Activated CD4-positive, alpha-beta T cell treated with anti-CD3 and anti-CD28 coated beads, Interleukin-2, amount 50 U/mL, for 48 hours (primary cell): ENCODE measurements at places on chromosomes 5 and 9.

DNA sequence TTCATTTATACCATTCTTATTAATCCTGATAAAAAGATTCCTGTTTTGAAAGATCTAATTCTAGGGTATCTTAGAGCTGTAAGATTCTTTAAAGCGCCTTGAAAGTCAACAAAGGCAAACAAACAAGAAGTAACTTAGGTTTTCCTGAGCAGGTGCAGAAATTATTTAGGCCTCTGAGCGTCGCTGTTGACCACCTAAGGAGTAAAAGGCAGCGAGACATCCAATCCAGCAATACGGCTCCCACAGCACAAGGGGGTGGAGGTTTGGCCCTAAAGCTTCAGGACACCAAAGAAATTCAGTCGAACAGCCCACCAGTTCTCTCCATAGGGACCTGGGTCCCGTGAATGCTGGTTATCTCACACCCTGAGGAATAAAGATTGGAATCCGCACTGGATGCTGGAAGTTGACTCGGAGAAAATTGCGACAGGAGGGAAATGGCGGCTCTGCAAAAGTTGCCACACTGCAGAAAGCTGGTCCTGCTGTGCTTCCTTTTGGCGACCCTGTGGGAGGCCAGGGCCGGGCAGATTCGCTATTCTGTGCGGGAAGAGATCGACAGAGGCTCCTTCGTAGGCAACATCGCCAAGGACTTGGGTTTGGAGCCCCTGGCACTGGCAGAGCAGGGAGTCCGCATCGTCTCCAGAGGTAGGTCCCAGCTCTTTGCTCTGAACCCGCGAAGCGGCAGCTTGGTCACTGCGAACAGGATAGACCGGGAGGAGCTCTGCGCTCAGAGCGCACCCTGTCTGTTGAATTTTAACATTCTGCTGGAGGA is at the start of gene PCDHGA2:
Gene PCDHGA2 (plus strand): TSS at position 223 of the 769 bp plus-strand sequence.
- no peak for DNase-seq

DNA sequence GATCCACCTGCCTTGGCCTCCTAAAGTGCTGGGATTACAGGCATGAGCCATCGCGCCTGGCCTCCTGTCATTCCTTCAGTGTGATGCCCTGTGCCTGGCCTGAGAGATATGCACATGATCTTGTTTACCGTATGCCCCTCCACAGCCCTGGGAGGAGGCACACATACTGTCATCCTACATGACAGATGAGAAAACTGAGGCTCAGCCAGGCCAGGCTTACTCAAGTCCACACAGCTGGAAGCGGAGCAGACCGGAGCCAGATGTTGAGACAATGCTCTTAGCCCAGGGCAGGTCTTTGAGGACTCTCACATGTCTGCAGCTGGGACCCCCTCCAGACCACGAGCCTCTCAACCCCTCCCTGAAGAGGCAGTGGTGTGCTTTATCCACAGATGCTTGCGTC is 38.7 kb upstream of the SH3PXD2B start:
- no peak for DNase-seq

GRCh38 chr5:112971276-112971675 is 5.3 kb upstream of the DCP2 start:
- no peak for DNase-seq

DNA sequence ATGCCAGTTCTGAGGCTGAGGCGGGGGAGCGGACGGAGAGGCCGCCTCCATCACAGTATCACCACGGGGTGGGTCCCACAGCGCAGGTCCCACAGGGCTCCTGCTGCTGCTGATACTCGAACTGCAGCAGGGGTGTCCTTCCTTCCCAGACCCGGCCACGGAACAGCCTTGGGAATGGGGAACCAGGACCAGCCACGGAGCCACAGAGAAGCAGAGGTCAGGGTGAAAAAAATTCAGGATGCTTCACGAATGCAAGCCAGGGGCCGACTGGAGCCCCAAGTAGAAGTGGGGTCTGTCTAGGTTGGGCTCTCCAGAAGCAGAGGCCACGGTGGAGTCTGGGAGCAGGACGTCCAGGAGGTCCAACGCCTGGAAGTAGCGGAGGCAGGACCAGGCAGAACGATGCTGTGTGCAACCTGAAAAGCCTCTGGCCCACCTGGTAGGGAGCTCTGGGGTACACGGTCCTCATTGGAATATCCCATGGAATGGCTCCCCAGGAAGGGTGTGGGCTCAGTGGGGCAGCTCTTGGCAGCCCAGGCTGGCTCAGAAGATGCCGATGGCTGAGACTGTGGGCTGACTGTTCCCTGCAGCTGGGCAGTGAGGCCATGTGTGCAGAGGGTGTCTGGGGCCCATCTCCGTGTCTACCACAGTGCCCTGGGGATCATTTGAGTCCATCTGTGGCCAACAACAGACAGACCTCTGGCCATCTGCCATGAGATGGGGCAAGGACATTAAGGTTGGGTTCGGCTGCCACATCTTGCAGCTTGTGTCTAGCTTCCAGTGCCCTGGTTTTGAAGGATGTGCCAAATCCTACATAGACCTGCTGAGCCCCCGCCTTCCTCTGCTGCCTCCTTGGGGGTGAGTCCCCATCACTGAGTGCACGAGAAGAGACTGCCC is 66.9 kb upstream of the FCN1 start:
- no peak for DNase-seq

DNA sequence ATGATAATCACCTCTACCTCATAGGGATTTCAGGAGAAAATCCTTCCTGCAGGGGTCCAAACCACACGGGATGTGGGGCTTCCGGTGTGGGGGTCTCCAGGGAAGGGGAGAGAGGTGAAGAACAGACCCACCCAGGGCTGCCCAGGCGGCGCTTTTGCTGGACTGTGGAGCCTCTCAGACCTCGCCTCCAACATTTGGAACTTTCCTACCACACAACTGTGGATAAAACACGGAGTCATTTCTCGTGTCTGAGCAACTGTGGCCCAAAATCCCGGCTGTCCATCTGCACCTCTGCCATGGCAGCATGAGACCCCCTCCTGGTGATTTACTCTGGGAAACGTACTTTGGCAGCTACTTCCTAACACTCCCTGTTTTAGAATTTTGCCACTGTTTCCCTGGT is 307.8 kb upstream of the IRX4 start:
- no peak for DNase-seq

DNA sequence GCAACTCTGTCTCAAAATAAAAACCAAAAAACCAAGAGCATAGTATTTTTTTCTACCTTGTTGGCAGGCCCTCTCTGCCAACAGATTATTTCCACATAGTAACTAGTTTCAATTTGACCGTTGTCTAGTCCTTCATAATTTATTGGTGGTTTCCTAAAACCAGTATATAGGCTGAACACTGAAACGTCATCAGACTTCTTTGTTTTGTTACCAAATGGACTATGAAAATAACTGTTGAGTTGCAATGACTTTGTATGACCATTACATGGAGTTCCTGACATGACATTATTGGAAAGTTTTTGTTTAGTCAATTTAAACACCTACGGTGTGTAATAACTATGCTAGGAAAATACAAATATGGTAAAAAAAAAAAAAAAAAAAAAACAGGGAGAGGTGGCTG is 1.7 kb downstream of the AGGF1 start:
- DNase-seq = no peak

DNA sequence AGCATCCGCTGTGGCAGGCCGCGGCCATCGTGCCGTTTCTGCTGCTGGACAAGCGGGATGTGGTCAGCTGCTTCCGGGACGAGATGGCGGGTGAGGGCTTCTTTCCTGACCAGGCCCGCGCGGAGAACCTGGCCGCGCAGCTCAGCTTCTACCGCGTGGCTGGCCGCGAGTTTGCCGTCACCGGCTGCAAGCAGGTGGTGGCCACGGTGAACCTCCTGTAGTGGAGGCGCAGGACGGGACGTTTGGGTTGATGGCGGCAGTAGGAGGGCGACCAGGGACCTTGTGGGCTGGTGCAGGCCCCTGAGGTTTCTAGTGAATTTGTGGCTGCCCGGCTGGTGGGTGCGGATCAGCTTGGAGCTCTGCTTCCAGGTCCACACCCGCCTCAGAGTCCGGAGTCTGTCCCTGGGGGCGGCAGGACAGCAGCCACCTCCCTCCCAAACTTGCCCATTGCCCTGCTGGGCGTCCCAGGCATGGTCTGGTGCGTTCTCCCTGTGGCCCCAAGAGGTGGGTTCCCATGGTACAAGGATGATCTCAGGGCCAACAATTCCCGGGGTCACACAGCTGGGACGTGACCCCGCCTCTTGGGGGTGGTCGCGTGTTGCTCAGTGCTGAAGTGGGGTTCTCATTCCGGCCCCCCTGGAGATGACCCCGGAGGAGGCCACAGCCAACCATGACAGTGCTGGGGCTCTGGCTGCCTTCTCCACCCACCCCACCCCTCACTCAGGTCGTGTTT is 2.4 kb downstream of the TOR4A start:
- DNase-seq = no peak

DNA sequence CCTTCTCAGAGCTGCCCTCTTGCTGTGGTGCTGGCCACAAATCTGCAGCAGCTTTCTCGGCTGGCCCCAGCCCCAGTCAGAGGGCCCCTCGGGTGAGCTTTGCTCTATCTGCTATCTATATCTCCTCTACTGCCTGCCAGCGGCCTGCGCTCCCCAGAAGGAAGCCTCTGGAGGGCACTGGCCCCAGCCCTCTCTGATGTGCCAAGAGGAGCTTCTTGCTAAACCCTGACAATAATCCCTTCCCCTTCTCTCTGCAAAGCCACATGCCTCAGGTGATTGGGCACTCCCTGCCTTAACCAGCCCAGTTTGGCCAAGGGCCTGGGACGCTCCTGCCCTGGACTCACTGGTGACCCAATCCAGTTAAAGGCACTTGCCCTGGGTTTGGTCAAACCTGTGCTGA is 42.7 kb downstream of the CAMK2A start:
- no peak for DNase-seq
